Uterus (tissue), 4 donors: ENCODE measurements at places on chromosomes 3 and 15.

GRCh38 chr15:50418041-50418583, 6.1 kb upstream of the USP8 start:
- DNase-seq: no peak

- no peak for DNase-seq
Measured at GRCh38 chr15:75161917-75162414, 39.7 kb upstream of the C15orf39 start.

DNA sequence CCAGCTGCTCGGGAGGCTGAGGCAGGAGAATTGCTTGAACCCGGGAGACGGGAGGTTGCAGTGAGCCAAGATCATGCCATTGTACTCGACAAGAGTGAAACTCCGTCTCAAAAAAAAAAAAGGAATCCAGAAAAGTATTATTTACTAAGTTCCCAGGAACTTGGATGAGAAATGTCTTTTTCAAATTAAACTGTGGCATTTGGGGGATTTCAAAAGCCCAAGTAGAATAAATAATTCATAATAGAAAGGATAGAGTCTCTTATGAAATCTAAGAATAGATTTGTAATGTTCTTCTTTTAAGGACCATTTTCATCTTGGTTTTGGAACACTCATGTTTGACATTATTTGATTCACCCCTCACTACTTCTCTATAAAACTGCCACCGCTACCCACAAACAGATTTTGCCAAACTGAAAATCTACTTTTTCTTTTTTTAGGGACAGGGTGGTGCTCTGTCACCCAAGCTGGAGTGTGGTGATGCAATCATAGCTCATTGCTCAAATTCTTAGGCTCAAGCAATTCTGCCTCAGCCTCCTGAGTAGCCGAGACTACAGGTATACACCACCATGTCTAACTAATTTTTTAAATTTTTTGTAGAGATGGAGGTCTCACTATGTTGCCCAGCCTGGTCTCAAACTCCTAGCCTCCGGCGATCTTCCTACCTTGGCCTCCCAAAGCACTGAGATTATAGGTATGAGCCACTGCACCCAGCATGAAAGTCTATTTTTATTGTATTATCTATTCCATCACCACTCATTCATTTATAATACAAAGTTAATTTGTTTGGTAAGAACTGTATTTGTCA, 99.3 kb downstream of the SENP2 start:
- no peak for DNase-seq

DNA sequence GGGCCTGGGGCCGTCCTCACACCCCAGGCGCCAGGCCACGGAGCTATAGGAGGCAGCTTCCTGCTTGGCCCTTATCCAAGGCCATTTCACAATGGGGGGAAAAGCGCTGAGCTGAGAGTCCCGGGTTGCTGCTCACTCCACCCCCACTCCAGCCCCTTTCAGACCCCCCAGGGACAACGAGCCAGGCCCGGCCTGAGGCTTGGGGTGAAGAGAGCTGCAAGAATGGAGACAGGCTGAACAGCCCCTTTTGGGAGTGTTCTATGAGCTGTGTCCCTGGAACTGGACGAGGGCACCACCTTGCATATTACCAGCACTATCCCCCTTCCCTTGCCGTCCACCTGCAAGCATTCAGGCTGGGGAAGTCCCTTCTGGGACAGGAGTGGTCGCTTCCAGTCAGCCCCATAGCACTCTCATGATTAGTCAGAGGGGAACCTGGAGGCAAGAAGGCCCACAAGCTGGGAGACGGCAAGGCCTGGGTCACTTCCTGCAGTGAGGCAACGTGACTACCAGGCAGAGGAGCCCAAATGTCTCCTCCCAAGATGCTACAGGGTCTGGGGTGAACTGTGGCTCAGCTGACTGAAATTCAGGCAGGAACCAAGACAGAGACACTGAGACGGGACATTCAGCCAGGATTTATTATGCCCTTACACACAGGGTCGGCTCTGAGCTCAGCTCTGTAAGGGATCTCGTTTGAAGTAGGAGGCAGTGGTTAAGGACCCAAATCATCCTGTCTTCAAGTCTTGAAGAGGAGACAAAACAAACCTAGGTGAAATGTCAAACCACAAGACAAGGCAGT, 8.6 kb upstream of the SRP14 start:
- no peak for DNase-seq
